ENCODE measurements at places on chromosomes 3 and 15.

DNA sequence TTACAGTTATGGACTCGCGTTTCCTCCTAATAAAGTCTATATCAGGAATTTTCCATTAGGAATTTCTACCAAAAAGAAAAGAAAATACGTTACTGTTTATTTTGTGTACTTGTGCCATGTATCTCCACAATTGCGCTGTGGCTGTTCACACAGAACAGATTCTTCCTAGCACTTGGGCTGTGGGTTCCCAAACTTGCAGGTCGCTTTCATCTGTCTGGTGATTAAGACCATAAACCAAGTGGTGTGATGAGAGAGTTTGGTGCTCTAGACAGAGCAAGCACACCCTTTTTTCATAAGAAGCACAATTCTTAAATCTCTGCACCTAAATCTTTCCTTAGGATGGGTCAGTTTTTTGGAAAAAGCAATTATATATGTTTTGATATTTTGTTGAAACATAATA is 203.3 kb downstream of the TP63 start:
- peak; percentile 49 for DNase-seq

- DNase-seq, result peak; percentile 71
Observed at GRCh38 chr3:187850258-187850921, 105.1 kb upstream of the BCL6 start.

GRCh38 chr3:71972031-71972430 is 187.1 kb upstream of the PROK2 start:
- peak; percentile 70 for DNase-seq

DNA sequence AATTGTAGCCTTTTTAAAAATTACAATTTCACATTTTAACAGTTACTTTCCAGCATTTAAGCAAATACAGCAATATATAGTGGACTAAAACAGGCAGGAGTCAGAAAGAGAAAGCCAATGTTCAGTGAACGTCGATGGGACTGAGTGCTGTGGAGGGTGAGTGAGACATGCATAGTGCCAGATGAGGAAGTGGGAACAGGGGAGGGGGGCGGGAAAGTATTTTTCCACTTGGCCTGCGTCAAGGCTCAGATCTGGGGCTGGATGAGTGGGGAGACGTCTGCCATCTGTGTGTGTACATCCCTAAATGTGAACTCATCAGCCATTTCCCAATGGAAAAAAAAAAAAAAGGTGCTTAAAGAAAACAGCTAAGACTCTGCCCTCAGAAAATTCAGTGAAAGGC is 19.2 kb upstream of the RAD18 start:
- no peak for DNase-seq

DNA sequence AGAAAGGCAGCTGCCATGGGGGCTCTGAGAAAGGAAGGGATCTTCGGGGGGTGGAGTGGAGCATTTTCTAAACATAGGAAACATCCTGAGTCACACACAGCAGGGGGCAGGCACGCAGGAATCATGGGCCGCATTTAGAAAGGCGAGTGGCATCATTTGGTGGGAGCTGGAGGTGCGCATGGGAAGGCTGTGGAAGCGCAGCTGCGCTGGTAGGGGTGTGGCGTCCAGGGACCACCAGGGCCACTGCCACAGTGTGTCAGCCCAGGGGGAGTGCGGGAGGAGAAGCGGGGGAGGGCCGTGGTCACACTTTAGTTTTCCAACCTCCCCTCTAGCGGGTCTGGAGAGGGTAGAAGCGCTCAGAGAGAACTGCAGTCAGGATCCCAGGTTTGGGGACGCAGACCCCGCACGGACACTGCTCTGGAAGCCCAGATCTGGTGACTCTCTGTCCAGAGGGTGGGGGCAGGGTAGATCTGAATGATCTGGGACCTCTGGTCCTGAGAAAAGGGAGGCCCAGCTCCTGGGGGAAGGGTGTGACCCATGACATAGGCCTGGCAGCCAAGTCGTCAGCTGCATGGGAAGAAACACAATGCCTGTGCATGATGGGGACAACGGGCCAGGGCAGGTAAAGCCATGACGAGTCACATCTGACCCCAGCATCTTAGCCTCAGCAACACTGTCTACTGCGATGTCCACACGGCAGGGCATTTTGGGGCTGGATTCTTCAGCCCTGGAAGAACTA is 88.0 kb upstream of the IQSEC1 start:
- no peak for DNase-seq

All from bronchial epithelial cell (primary cell).